ENCODE measurements at places on chromosomes 2 and 18. TPM values are rescaled to one million over a fixed set of nuclear protein-coding genes. Genes with fewer than 3 reads are reported as not detected.

DNA sequence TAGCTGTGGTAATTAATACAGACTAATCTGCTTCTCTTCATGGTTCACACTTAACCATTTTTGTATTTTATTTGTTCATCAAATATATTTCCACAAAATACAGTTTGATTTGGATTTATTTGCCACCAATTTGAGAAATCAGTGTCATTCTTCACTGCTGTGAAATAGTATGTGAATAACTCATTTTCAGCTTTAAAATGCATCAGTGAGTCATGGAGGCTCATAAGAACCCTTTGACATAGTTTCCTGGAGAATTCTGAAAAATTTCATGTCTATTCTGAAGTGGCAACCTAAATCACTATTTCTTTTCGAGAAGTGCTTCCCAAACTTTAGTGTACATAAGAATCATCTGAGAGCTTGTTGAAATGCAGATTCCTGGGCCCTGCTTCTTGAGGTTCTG is 1026.7 kb upstream of the ACVR2A start:
- H3K36me3 ChIP-seq: no peaks in the 10 kb centered on the region
- H3K4me3 ChIP-seq: no peak overlapping the region
- no peak overlapping the region for H3K27ac ChIP-seq
- H3K27me3 ChIP-seq: no peaks in the 10 kb centered on the region
- no peaks in the 10 kb centered on the region for H3K4me1 ChIP-seq

DNA sequence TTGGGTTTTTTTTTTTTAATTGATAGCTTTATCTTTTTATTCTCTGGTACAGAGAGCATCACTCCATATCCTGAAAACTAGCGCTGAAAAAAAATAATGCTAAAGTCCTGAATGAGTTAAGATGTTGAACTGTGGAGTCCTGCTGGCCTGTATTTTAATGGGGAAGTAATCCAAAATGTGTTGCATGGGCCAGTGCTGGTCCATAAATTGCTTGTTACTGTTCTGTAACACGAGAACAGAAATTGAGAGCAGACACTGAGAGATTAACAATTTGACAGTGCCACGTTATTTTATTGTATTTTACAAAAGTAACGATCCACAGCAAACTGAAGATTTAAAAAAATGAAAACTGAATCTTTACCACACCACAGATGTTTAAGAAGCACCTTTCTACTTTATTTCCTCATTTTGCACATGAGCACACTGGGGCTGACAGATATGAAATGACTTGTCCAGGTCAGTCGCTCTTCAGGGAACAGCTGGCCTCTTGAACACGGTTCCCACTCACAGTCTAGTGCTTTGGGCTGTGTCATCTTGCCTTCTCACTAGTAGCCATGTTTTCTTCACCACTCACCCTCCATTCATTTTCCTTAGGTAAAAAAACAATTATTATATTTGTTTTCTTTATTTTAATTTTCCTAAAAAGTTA is 35.3 kb downstream of the ZCCHC2 start:
- no peaks in the 10 kb centered on the region for H3K27me3 ChIP-seq
- peak overlapping the region; percentile 55 for H3K27ac ChIP-seq
- H3K36me3 ChIP-seq: peaks cover 61% of the 10 kb centered on the region
- no peak for DNase-seq

DNA sequence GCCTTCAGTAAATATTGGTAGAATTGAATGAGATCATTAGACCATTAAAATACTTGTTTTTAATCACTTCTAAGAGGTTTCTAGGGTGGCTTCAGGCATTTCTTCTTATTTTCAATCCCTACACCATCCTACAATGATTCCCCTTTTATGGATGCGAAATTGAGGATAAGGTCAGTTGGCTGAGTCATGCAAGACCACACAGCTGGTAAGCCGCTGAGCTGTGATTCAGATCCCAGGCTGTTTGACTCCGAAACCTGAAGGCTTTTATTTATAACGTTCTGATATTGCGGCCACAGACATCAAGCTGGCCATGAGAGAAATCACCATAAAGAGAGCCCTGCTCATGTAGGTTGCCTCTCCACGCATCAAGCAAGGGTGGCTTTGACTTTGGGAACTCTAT is 133.4 kb downstream of the VAPA start:
- no peak overlapping the region for H3K27ac ChIP-seq
- H3K36me3 ChIP-seq: no peaks in the 10 kb centered on the region
- H3K4me1 ChIP-seq: no peaks in the 10 kb centered on the region

GRCh38 chr2:189124175-189124574 is 55.4 kb downstream of the COL5A2 start:
- no peaks in the 10 kb centered on the region for H3K4me1 ChIP-seq
- no peaks in the 10 kb centered on the region for H3K36me3 ChIP-seq
- H3K27ac ChIP-seq: no peak overlapping the region
- no peak overlapping the region for H3K4me3 ChIP-seq
- no peaks in the 10 kb centered on the region for H3K27me3 ChIP-seq

DNA sequence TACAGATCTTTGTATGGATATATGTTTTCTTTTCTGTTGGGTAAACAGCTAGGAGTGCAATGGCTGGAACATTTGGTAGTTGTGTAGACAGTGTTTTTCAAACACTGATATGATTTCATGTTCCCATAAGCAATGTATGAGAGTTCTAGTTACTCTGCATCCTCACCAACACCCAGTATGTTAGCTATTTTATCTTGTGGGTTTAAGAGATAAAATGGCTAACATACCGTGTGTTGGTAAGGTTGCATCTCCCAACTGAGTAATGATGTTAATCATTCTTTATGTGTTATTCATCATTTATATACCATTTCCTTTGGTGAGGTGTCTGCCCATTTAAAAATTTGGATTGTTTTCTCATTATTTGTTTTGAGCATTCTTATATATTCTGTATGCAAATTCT is 65.7 kb downstream of the LYPD6B start:
- no peaks in the 10 kb centered on the region for H3K36me3 ChIP-seq
- DNase-seq: no peak
- H3K4me3 ChIP-seq: no peak overlapping the region
- no peaks in the 10 kb centered on the region for H3K27me3 ChIP-seq

- no peaks in the 10 kb centered on the region for H3K36me3 ChIP-seq
- H3K27ac ChIP-seq: no peak overlapping the region
- no peaks in the 10 kb centered on the region for H3K4me1 ChIP-seq
- H3K27me3 ChIP-seq: no peaks in the 10 kb centered on the region
- no peak for DNase-seq
These were observed 5.2 kb upstream of the GPD2 start for GRCh38 chr2:156430980-156431358.

- no peaks in the 10 kb centered on the region for H3K27me3 ChIP-seq
These were observed 34.3 kb downstream of the PXDN start for GRCh38 chr2:1709946-1710560.

- H3K4me3 ChIP-seq: no peak overlapping the region
- peak; percentile 78 for DNase-seq
- no peaks in the 10 kb centered on the region for H3K27me3 ChIP-seq
- no peak overlapping the region for H3K27ac ChIP-seq
- H3K4me1 ChIP-seq: peaks cover 25% of the 10 kb centered on the region
- H3K36me3 ChIP-seq: no peaks in the 10 kb centered on the region
These were observed 79.4 kb downstream of the KCTD1 start for GRCh38 chr18:26468931-26469340.

DNA sequence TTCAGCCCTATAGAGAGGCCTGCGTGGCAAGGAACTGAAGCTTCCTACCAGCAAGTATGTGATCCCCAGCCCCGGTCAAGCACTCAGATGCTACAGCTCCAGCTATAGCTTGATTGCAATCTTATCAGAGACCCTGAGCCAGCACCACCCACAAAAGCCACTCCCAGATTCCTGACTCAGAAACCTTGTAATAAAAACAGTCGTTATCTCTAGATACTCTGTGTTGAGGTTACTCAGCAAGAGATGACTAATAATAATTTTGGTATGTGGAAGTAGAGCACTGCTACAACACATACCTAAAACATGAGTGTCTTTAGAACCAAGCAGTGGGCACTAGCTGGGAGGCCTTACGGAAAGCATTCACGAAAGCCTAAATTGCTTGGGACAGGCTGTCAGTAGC is 216.9 kb downstream of the UXS1 start:
- no peaks in the 10 kb centered on the region for H3K36me3 ChIP-seq
- no peaks in the 10 kb centered on the region for H3K27me3 ChIP-seq
- H3K4me3 ChIP-seq: no peak overlapping the region

- no peak overlapping the region for H3K27ac ChIP-seq
- DNase-seq: no peak
- H3K4me1 ChIP-seq: no peaks in the 10 kb centered on the region
- no peak overlapping the region for H3K4me3 ChIP-seq
These were observed 1231.6 kb upstream of the DDX18 start for GRCh38 chr2:116582850-116583249.

SNTG2 gene
- not detected for total RNA-seq

SPDYA gene
- total RNA-seq: 0.76 TPM

CNTNAP5 gene
- total RNA-seq: 0.25 TPM

FBXO15 gene
- 0.32 TPM for total RNA-seq

FIGN gene
- total RNA-seq: not detected

PAIP2B gene
- 2.6 TPM for total RNA-seq

MYO5B gene
- not detected for total RNA-seq

CERKL gene
- 24.4 TPM for total RNA-seq

ERFE gene
- total RNA-seq: 2.8 TPM

ST6GAL2 gene
- total RNA-seq: 0.82 TPM

All from Karpas-422 (cell line).